HT1080 (cell line): ENCODE measurements at places on chromosomes 3 and 15. TPM values are rescaled to one million over a fixed set of nuclear protein-coding genes. Genes with fewer than 3 reads are reported as not detected.

GRCh38 chr3:86547692-86548091 lies 443.3 kb downstream of the VGLL3 start:
- no peak for DNase-seq

DNA sequence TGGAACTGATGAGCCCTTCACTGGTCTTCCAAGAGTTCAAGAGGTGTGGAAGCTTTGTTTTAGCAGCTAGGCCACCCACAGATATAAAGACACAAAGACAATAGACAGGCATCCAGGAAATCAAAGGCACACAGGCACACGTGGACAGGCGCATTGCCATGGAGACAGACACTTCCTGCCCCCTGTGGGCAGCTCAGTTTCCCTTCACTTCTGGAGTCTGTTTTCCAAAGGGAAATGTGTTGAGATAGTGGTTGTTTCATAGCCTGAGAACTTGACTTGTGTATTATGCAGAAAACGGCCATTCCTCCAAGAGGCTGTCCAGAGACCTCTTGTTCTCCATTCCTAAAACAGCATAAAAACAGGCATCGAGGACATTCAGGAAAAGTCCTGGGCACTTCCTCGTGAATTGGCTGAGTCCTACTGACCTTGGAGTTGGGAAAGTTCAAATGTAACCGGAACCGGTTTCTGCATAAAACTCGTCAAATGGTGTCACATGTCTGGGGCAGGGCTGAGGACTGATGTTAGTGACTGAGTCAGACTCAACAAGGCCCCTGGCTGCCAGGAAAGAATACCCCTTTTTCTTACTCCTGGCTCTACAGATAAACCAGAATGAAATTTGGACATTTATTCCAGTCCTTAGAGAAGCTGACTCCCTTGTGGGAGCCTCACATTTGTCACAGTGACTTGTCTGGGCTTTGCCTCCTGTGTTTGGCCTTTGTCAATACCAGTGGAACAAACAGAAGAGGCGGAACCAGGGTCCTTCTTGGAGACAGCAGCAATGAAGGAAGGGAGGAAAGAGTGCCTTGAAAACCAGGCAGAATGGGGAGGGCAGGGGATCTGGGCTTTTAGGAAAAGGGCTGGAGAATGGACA lies 1.3 kb downstream of the ALPK3 start:
- DNase-seq, result peak; percentile 61

DNA sequence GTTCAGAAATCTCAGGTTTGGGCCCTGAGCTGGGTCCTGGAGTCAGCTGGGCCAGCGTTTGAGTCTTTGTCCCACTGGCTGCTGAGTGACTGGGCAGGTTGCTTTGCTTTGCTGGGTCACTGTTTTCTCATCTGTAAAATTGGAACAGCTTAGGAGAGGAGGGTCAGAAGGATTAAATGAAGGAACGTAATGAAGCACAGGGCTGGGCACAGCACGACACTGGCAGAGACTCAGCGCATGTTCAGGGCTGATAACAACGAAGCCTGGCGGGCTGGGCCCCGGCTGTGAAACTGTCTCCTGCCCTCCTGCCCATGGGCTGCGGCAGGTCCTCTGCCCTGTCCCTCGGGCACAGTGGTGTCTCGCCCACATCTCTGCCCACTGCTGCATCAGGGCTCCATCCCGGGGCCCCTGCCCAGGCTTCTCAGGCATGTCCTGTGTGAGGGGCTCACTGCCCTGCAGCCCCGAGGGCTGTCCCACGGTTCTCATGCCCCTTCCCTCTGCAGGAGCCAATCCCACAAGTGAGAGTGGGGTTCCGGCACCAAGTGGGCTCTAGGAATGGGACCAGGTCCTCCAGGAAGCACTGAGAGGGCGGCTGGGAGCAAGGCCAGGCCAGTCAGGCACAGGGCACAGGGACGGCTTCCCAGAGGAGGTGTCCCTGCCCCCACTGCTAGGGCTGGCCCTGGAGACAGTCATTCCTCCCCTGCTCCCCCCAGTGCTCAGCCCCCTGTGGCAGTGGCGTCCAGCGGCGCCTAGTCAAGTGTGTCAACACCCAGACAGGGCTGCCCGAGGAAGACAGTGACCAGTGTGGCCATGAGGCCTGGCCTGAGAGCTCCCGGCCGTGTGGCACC lies 88.0 kb downstream of the TBC1D2B start:
- DNase-seq, result no peak

DNA sequence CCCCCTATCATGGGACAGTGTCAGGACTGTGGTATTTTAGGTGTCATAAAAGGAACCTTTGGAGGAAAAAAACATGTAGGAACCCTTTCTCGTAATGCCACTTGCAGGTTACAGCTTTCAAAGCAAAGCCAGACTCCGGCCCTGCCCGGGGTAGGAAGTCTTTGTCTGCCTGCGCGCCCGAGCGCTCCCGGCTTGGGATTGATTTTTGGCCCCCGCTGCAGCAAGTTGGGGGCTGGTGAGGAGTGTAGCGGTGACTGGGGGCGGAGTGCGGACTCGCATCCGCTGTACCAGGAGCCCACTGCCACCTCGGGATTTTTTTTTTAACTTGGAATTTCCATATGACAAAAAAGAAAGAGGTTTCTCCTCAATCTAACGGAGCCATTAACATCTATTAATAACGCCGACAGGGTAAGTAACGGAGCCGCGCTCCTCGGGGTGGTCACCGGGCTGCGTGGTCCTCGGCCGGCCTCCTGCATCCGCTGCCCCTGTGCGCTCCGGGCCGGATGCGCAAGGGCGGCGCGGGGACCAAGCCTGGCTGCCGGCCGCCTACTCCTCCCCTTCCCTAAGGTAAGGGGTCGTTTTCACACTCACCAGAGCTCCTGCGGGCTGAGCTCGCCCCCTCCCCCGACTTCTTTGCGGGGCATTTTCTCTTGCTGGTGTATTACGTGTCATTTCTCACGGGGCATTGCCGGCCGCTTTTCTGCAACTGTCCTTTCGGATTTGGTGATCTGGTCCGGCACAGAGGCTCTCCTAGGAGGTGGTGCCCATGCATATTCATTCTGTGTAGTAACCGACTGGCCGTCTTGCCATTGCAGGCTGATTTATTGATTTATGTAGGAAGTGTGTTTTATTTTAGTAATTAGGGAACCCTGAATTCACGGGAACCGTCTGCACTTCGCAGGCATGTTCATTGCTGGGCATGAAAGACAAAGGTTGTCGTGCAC lies 219.8 kb upstream of the TOPAZ1 start:
- DNase-seq, result no peak

DNA sequence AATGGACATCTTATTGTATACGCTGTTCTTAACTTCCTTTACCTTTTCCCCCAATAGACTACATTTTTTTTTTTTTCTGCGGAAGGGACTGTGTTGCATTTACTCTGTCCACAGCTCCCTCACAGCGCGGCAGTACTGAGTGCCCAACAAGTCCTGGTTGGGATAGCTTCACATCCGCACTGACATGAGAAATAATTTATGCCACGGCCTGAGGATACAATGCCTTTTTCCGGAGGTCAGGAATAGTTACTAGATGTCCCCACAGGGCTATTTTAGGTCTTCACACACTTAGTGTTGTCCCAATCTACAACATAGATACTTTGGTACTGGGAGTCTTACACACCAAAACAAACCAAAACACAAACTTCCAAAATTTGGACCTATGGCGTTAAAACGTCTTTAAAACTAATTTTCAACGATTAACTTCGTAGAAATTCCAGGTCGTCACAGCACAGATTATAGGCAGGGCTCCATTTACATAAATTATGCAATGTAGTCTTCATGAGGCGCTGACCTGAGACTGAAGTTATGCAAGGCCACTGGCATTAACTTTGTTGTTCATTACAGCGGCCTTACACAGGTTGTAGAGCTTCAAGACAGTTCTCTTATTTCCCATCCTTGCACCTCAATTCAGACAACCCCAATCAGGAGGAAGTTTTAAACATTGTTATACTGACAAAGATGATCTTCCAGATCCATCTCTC lies 989 bp upstream of the PPIB start:
- no peak for DNase-seq

GRCh38 chr3:4601892-4602291 lies 108.7 kb downstream of the ITPR1 start:
- no peak for DNase-seq

- no peak for DNase-seq
Observed at GRCh38 chr3:45980819-45981218, 14.8 kb downstream of the FYCO1 start.

- DNase-seq, result peak; percentile 50
Observed at GRCh38 chr3:123757281-123757940, 126.7 kb downstream of the MYLK start.

DNA sequence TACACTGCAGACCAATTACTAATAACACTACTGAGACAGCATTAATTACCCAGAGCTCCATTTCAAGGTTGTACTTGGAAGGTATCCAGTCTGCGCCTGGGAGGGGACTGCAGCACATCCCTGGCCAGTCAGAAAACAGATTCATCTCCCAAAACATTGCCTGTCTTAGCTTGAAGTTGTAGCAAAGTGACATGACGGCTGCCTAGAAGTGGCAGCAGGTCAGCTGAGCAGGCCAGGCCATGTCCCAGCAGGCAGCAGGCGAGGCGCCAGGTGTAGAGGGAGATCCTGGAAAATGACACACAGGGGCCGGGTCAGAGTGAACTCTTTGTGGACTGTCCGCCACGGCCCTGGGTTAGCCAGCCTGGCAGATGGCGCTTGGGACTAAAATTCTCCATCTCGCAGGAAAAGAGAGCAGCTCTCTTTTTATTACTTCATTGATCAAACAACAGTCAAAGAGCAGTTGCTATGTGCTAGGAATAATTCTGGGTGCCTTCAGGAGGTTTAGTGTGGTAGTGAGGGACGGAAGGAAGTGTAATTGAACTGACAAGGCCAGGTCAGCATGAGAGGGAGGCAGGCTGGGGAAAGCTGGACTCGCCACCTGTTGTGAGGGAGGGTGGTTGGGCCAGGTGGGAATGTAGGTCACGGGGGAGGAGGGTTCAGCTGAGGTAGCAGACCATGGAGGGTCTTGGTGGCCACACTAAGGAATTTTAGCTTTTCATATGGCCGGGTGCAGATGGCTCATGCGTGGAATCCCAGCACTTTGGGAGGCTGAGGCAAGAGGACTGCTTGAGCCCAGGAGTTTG lies 1.3 kb upstream of the MAP6D1 start:
- DNase-seq, result no peak

GRCh38 chr3:113533534-113533892 lies 1.2 kb downstream of the SIDT1 start:
- no peak for DNase-seq

GRCh38 chr3:69212411-69213160 lies 90.2 kb upstream of the LMOD3 start:
- peak; percentile 88 for DNase-seq

GRCh38 chr15:79540551-79540950 lies 108.4 kb downstream of the MINAR1 start:
- peak; percentile 8 for DNase-seq

- no peak for DNase-seq
Observed at GRCh38 chr3:13385373-13385965, 34.7 kb downstream of the NUP210 start.

DNA sequence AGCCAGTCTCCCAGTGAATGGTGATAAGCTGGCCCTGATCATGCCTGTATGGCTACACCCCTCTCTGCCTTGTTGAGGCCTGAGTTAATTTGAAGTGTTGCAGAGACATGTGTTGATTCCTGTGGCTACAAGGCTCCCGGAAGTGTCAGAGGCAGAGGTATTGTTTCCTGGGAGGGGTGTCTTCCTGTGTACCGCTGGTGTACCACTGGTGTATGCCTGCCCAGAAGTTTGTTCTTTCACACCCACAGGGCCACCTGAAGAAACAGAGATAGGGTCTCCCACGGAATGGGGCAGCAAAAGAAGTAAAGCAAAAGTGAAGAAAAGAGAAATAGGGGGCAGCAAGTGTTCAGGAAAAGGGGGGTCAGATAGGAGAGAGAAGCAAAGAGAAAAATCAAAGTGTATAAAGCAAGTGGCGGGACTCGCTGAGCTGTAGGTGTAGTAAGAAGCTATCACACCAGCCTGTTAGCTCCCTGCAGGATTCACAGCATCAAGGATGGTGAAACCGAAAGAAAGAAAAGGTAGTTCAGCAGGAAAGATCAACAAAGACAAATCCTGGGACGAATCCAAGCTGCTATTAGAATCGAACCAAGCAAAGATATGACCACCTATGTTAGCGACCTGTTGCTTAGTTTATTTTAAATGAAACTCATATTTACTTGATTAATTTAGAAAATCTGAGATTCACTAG lies 36.6 kb upstream of the CD47 start:
- peak; percentile 19 for DNase-seq

DNA sequence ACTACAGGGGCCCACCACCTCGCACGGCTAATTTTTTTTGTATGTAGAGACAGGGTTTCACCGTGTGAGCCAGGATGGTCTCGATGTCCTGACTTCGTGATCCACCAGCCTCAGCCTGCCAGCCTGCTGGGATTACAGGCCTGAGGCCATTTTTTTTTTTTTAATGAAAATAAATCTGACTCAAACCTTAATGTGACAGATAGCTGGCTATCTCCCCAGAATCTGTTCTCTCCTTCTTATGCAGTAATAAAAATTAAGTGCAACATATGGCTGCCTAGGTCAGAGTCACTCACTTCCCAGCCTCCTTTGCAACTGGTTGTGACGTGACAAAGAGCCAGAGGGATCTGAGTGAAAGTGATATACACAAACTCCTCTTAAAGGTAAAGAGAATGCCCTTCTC lies 53.0 kb downstream of the ZNF148 start:
- no peak for DNase-seq

- DNase-seq, result no peak
Observed at GRCh38 chr3:151639418-151639740, 94.3 kb upstream of the AADACL2 start.

DNA sequence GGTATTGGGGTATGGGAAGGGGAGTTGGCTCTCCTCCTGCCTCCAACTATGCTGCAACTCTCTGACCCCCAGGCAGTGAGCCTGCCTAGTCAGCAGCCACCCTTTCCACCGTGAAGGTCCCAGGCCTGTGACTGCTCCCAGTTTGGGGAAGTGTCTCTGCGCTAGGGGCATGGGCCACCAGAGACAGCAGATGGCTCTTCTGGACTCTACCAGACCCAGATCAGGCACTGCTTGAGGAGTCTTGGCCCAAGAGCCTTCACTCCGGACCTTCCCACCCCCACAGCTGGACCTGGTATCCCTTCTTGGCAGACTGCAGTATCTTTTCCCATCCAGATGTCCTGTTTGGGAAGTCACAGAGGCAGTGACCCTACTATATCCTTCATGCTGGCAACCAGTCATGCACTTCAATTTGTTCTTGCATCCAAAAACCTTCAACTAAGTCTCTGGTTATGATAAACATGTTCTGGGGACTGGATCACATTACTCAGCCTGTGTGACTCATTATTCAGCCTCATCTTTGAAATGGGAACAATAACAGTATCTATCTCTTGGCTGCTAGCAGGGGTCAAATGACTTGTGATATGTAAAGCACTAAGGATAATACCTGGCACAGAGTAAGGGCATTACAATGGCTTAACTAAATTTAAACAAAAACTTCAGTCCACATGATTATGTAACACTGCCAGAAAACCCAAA lies 62.7 kb downstream of the POMGNT2 start:
- DNase-seq, result peak; percentile 4

TNFAIP8L3 gene
- total RNA-seq, result 1.8 and 2.3 TPM in 2 replicates

ARPP19 gene
- 94.2 and 127 TPM in 2 replicates for total RNA-seq

PLA2G4E gene
- total RNA-seq, result 0.07 TPM in 1 of 2 replicates, not detected in the other

PAK6 gene
- total RNA-seq, result 0.02 and 0.03 TPM in 2 replicates

BCHE gene
- 0.03 TPM in 1 of 2 replicates, not detected in the other for total RNA-seq

KNG1 gene
- not detected in 2 replicates for total RNA-seq
